Stimulated activated CD4-positive, alpha-beta T cell treated with anti-CD3 and anti-CD28 coated beads, TNF-alpha, amount 100 ng/mL, for 48 hours (primary cell): ENCODE measurements at places on chromosomes 7 and 10.

GRCh38 chr10:7853226-7853842 is 35.0 kb downstream of the TAF3 start:
- DNase-seq, result no peak

DNA sequence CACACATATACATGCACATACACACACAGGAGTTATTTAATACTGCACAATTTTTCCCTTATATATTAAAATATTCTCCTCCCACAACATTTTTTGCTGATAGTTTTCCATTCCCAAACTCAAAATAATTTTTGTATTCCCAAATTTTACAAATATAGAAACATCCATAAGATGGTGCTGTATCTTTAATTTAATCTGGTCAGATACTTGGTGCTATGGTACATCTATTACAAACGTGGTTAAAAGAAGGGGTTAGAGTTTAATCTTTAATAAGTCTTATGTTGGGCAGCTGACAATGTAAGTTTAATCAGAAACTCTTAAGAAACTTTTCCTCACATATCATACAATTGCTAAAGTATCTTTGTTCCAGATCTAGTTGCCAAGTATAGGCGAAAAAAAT is 10.2 kb upstream of the CADPS2 start:
- no peak for DNase-seq

- DNase-seq, result no peak
Measured at GRCh38 chr10:117262291-117262902, 21.5 kb downstream of the SLC18A2 start.

DNA sequence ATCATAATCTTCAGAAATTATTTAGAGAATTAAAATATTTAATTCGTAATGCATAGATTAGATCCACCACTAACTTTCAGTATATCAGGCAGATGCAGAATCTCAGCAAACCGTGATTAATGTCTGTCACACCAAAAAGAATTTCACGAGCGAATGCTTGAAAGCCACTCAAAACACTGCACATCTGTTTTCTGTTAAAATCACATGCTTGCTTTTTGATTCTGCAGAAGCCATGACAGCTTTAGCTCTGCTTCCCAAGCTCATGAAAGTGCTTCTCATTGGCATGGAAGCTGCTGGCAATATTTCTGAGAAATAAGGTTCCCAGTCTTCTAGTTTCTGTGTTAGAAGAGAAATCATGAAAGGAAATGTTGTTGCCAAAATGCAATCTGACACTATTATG is 837.8 kb upstream of the LRRN3 start:
- DNase-seq, result no peak

- DNase-seq, result no peak
Measured at GRCh38 chr7:155360495-155361345, 63.0 kb downstream of the INSIG1 start.

DNA sequence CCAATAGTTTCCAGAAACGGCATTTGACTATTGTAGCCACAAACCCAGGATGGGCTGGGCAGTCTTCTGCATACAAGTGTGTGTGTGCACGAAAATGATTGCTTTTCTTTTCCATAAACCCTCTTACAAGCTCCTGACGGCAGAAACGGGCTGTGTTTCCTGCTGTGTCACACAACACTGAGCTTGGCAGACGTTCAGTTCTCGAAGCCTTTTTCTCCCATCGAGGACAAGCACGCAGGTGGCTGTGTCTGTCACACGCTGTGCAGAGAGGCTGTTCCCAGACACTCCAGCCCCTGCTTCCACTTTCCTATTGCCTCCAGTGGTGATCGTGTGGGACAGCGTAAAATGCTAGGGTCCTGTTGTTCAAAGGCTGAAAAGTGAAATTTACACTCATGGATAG is 32.1 kb downstream of the RBAK start:
- DNase-seq, result no peak
